ENCODE measurements at places on chromosomes 4 and X.

DNA sequence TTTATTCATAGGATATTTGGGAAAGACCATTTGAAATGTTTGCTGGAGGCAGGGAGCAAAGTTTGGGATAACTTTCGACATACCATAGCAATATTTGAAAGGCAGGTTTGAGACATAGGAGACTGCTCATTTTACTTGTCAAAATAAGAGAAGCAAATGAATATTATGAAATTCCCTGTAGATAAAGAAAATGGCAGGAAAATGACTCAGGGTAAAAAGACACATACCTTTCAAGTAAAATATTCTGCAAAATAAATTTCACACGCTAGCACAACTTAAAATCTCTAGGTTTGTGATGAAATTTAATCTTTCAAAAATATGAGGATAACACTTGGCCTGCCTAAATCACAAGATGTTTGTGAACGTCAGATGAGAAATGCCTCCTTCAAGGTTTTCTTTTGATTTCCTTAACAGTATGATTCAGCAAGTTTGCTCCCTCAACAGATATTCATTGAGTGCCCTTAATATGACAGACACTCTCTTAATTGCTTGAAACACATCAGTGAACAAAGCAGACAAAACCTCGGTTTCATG lies 6.6 kb downstream of the TMEM156 start:
- DNase-seq: no peak

- no peak for DNase-seq
These were observed 220.5 kb upstream of the RPS6KA3 start for GRCh38 chrX:20487227-20487626.

DNA sequence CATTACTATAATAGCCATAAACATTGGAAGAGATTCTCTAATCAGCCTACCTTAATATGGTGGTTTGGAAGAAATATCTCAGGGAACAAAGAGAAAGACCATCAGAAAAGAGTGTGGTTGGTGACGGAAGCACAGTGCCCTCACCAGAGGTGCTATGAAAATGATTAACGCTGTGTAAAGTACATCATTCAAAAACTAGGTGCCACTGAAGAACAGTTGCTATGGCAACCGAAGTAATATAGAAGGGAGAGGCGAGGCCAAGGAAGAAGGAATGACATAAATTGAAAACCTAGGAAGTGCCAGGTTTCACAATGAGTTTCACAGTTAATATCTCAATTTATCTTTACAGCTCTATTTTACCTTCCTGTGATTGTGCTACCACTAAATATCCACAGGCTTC lies 57.0 kb upstream of the ARSJ start:
- no peak for DNase-seq

DNA sequence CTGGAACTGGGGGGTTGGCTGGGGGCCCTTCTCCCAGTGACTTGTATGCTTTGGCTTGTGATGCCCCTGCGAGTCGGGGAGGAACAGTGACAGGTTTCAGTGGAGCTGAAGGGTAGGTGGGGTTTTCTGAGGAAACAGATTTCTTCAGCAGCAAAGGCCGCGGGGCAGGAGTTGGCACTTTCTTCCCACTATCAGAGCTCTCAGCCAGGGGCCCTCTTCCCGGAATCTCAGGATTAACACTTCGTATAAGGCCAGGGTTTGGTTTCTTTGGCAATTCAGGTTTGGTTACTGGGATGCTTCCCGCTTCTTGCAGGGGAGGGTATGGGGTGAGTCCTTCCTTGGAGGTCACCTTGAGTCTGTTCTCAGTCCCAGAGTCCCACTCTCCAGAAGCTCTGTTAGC lies 75.4 kb downstream of the RPS3A start:
- DNase-seq: no peak

DNA sequence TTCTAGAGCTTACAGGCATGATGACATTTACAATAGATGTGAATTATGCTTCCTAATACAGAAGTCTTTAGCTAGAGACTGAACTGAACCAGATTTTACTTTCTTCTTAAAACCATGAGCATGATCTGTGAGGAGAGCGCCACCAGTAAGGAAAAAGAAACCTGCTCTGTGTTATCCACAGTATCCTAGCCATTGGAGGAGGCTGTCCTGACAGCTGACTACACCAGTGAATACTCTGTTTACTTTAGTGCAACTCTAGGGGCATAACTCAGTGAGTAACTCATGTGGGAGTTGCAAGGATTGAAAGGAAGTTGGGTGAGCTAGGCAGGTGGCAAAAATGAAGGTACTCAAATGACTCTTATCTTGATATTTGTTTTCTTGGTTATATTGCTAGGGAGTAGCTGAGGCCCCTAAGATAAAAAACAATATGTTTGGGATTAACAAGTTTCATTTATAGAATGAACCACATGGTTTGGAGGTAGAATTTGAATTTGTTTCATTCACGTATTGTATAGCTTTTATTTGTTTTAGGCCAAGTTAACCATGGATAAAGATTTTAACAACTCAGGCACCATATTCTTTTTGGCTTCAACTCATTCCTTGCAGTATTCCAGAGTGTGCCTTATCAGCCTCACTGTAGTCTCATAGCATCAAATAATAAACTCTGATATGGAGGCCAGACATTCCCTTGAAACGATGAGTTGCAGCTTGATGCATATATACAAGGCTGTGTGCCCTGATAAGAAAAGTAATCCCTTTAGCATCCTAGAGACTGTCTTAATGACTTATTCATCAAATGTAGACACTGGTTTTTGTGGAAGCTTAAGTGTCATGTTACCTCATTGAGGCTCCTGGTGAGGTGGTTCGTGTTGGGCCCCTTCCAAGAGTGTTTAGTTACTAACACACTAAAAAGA lies 2.5 kb downstream of the BMP3 start:
- peak; percentile 77 for DNase-seq

- no peak for DNase-seq
These were observed 39.1 kb downstream of the NPNT start for GRCh38 chr4:105934386-105934785.

- no peak for DNase-seq
These were observed 22.4 kb downstream of the FLNA start for GRCh38 chrX:154352012-154352401.

DNA sequence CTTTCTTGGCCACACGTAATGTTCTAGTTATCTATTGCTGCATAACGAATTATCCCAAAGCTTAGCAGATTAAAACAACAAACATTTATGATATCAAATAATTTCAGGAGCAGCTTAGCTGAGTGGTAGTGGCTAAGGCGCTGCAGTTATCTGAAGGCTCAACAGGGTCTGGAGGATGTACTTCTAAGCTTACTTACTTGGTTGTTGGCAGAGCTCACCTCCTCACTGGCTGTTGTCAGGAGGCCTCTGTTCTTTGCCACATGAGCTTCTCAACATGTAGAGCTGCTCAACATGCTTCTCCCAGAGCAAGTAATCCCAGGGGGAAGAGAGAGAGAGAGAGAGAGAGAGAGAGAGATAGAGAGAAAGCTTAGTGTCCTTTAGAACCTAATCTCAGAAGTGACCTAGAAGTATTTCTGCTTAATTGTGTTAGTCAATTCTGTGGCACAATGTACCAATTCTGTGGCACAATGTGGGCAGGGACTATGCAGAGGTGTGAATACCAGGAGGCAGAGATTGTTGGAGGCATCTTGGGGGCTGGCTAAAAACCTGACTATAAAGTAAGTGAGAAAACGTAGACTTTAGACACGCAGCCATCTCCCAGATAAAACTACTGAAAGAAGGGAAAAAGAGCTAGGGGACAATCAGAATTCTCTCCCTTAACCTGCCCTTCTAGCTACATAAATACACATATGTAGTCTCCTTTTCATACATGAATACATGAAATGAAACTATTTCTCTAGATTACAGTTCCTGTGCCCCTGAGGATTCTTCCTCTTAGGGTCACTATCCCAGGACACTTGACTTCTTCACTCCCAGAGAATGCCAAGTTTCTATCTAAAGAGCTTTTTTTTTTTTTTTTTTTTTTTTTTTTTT lies 40.2 kb downstream of the HOPX start:
- DNase-seq: no peak

All from NCI-H82 (cell line).